ENCODE measurements at places on chromosomes 13 and 19.

GRCh38 chr19:35107545-35107944 is 8.1 kb upstream of the FXYD3 start:
- DNase-seq, result peak; percentile 43

- no peak for DNase-seq
These were observed 293.2 kb downstream of the EFNB2 start for GRCh38 chr13:106241974-106242953.

GRCh38 chr19:28435551-28436271 is 777.2 kb downstream of the UQCRFS1 start:
- no peak for DNase-seq

DNA sequence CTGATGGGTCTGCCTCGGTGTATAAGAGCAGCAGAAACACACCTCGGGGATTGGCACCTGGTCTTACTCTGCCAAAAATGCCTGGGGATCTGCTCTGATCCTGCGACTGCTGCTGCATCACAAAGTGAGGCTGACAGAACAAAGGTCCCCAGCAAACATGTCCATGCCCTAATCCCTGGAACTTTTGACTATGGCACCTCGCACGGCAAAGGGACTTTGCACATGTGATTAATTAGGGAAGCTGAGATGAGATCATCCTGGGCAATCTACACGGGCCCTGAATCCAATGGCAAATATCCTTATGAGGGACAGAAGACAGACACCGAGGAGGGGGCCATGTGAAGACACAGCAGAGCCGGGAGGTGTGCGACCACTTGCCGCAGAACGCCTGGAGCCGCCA is 8.5 kb downstream of the GGACT start:
- no peak for DNase-seq

DNA sequence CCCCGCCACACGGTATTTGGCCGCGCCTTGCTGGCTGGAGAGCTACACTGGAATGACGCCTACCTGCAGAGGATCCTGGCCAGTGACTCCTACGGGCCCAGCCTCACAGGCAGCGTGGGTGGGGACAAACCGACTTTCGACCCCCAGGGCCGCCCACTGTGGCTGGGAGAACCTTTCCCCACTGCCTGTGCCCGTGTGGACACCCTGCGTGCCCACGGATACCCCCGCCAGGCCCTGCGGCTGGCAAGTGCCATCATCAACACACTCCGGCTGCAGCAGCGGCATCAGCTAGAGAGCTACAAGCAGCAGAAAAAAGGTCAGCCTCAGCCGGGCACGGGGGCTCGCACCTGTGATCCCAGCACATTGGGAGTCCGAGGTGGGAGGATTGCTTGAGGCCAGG is 19.3 kb downstream of the ZSWIM4 start:
- DNase-seq, result no peak

DNA sequence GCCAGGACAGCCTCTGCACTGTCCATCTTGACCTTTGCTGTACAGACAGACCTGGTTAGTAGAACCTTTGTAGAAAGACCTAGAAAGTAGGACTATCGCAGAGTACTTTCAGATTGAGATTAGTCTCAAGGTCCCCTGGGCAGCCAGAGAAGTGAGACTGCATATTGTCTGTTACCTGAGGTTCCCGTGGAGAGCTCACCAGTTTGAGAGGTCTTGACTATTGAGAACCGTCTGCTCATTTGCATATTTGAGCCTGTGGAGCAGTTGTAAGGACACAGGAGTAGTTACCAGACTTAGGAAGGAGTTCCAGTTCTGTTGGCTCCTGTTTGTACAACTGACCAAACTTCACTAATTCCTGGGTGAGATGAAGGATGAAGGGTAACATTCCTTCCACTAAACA is 66.2 kb downstream of the SPATA13 start:
- DNase-seq, result no peak

- DNase-seq, result peak; percentile 45
These were observed at the start of gene SERP2 for GRCh38 chr13:44373601-44374347. SERP2 (plus strand) TSS chr13:44373824; CDS start chr13:44374026, 202 bp downstream.

GRCh38 chr19:5445561-5446055 is 9.6 kb upstream of the ZNRF4 start:
- peak; percentile 29 for DNase-seq

DNA sequence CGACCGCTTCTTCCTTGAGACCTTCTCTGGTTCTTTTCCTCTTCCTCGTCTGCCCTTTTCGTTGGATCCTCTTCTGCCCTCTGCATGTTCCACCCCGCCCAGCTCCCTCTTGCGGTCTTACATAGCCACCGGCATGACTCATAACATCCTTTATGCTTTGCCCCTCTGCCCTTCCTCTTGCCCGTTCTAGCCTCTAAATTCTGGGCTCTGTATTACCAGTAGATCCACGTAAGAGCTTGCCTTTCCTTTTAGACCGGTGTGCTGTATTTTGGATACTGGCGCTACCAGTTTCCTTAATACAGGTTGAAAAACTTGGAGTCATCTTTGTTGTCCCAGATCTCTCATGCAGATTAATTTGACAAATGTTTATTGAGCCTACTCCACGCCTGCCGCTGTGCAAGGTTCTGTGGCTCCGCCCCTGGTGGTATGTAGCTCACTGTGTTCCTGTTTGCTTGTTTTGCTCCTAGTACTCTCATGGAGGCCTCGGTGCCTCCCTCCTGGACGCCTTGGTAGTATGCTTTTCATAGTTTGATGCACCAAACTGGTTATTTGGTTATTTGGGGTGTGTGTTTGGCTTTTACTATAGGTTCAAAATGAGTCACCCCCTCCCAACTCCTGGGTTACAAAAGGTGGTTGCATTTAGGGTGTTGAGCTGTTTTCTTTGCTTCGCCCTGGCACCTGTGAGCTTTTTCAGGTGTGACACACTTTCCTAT is 1.7 kb downstream of the GTF3A start:
- DNase-seq, result peak; percentile 93

GRCh38 chr13:36628377-36629056 is 45.3 kb upstream of the SERTM1 start:
- no peak for DNase-seq

DNA sequence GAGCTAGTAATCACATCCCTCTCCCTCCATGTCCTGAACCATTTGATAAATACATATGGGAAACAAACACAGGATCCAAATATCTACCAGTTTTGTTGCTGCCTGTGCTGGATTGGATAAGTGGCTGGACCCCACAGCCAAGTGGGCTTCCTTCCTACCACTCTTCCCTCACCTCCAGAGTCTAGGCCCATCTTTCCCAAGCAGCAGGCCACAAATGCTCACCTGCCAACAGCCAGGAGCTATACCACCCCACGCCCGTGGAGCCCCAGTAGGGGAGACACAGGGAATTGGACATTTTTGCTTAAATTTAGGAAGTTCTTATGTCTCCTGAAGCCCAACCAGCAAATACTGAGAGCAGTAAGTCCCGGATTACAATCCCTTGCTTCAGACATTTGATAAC is 55.8 kb downstream of the HSPH1 start:
- no peak for DNase-seq

GRCh38 chr13:36026531-36026930 is 104.7 kb downstream of the DCLK1 start:
- DNase-seq, result no peak

DNA sequence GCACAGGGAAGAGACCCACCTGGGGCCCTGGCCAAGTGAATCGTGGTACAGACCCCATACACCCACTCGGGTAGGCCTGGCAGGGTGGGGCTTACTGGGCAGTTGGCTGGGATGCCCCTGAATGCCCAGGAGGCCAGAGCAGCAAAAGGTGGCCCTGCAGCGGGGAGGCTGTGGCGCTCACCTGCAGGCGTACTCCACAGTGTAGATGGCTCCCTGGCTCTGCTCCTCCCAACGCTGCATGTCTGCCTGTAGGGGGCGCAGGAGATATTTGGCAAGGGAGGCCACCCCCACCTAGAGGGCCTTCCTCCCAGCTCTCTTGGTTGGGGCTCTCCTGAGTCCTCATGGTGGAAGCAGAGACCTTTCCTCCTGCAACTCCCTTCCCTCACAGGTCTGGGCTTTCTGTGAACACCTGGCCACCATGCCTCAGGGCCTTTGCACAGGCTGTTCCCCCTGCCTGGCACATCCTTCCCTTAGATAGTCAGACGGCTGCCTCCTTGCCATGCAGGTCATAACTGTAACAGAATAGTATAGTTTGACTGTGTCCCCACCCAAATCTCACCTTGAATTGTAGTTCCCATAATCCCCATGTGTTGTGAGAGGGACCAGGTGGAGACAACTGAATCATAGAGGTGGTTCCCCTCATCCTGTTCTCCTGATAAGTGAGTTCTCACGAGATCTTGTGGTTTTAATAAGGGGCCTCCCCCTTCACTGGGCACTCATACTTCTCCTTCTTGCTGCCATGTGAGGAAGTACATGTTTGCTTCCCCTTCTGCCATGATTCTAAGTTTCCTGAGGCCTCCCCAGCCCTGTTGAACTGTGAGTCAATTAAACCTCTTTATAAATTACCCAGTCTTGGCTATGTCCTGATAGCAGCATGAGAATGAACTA is 5.9 kb downstream of the BORCS8 start:
- peak; percentile 72 for DNase-seq

All from ELR (cell line).